ENCODE measurements at places on chromosomes 3 and 15.

GRCh38 chr15:78047761-78048627 is 29.5 kb downstream of the TBC1D2B start:
- no peaks in the 10 kb centered on the region for H3K27me3 ChIP-seq
- no peak overlapping the region for H3K27ac ChIP-seq
- DNase-seq, result no peak
- no peaks in the 10 kb centered on the region for H3K36me3 ChIP-seq
- H3K4me1 ChIP-seq, result peaks cover 16% of the 10 kb centered on the region

GRCh38 chr15:61182946-61183345 is 46.2 kb downstream of the RORA start:
- peaks cover 3% of the 10 kb centered on the region for H3K27me3 ChIP-seq
- no peak overlapping the region for H3K27ac ChIP-seq
- no peak for DNase-seq
- no peaks in the 10 kb centered on the region for H3K4me1 ChIP-seq
- H3K36me3 ChIP-seq, result peaks cover 5% of the 10 kb centered on the region

DNA sequence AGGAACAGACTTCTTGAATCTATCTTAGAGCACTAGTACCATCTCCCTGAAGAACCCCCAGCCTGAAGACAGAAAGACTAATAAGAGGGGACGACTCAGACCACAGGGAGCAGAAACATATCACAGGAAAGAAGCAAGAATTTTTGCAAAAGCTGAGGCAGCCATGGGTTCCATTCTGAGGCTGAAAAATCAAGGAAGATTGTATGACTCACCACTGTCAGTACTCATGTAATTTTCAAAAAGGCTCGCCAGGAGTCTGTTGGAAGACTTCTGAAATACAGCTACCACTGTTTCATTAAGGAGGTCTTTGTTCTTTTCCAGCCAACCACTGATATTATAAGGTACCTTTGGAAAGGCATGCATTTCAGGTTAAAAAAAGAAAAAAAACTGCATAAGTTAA is 47.5 kb downstream of the MYH15 start:
- no peaks in the 10 kb centered on the region for H3K36me3 ChIP-seq
- H3K27ac ChIP-seq, result no peak overlapping the region
- H3K4me3 ChIP-seq, result no peak overlapping the region
- H3K4me1 ChIP-seq, result peaks cover 3% of the 10 kb centered on the region

GRCh38 chr3:151282921-151283320 is 4.6 kb upstream of the P2RY14 start:
- H3K4me3 ChIP-seq, result no peak overlapping the region
- no peaks in the 10 kb centered on the region for H3K36me3 ChIP-seq
- no peaks in the 10 kb centered on the region for H3K4me1 ChIP-seq
- H3K27me3 ChIP-seq, result no peaks in the 10 kb centered on the region
- no peak for DNase-seq
- H3K27ac ChIP-seq, result no peak overlapping the region

- no peaks in the 10 kb centered on the region for H3K36me3 ChIP-seq
- no peak overlapping the region for H3K4me3 ChIP-seq
- peaks cover 5% of the 10 kb centered on the region for H3K4me1 ChIP-seq
- no peaks in the 10 kb centered on the region for H3K27me3 ChIP-seq
- no peak for DNase-seq
These were observed 66.2 kb downstream of the NMNAT3 start for GRCh38 chr3:139611528-139611927.

GRCh38 chr15:29596266-29596665 is 226.0 kb downstream of the TJP1 start:
- no peaks in the 10 kb centered on the region for H3K4me1 ChIP-seq
- H3K27me3 ChIP-seq, result no peaks in the 10 kb centered on the region

- no peak for DNase-seq
- no peak overlapping the region for H3K27ac ChIP-seq
- H3K4me3 ChIP-seq, result no peak overlapping the region
- no peaks in the 10 kb centered on the region for H3K36me3 ChIP-seq
- no peaks in the 10 kb centered on the region for H3K4me1 ChIP-seq
- H3K27me3 ChIP-seq, result no peaks in the 10 kb centered on the region
These were observed 163.0 kb upstream of the TMCO5A start for GRCh38 chr15:37771465-37771864.

DNA sequence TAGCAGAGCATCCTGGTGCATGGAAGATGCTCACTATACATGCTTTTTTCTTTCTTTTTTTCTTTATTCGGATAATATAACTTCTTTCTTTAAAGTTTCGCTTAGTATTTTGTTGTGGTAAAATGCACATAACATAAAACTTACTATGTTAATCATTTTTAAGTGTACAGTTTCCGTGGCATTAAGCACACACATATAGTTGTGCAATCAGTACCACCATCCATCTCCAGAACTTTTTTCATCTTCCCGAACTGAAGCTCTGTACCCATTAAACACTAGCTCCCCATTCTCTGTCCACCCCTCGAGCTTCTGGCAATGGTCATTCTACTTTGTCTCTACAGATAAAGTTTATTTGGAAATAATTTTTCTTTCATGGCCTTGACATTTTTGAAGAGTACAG is 1.0 kb upstream of the JAGN1 start:
- DNase-seq, result no peak
- H3K27me3 ChIP-seq, result no peaks in the 10 kb centered on the region
- H3K36me3 ChIP-seq, result peaks cover 9% of the 10 kb centered on the region
- no peak overlapping the region for H3K27ac ChIP-seq
- H3K4me3 ChIP-seq, result peak overlapping the region; percentile 99

Data from neural crest cell (in vitro differentiated cells).